ENCODE measurements at places on chromosomes 1 and 21. TPM values are rescaled to one million over a fixed set of nuclear protein-coding genes. Genes with fewer than 3 reads are reported as not detected.

LAPTM5 gene
- polyA plus RNA-seq: 8.6 TPM

NCF2 gene
- 5.0 TPM for polyA plus RNA-seq

SPRR2A gene
- 0.68 TPM for polyA plus RNA-seq

S100A13 gene
- 125 TPM for polyA plus RNA-seq

- DNase-seq: no peak
Measured at GRCh38 chr1:232789651-232790050, 15.6 kb upstream of the MAP10 start.

- no peak for DNase-seq
Measured at GRCh38 chr1:209993061-209993830, 55.2 kb downstream of the SYT14 start.

- DNase-seq: no peak
Measured at GRCh38 chr21:34222031-34222335, 141.8 kb upstream of the KCNE2 start.

DNA sequence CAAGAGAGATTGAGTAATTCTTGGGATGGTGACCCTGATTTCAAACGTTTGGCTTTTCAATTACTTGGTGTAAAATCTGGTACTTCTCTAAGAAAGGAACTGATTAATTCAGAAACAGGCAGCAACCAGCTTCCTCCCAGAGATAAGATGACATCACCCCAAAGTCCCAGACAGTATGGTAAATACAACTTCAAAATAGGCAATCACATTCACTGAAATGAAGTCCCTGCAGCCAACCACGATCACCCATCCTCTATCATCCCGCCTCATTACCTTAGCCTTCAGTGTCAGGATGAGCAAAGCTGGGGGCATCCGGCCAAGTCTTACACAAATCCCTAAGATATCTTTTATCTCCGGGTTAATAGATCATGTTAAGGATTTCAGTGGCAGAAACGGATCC, 26.4 kb upstream of the RUNX1 start:
- DNase-seq: no peak

DNA sequence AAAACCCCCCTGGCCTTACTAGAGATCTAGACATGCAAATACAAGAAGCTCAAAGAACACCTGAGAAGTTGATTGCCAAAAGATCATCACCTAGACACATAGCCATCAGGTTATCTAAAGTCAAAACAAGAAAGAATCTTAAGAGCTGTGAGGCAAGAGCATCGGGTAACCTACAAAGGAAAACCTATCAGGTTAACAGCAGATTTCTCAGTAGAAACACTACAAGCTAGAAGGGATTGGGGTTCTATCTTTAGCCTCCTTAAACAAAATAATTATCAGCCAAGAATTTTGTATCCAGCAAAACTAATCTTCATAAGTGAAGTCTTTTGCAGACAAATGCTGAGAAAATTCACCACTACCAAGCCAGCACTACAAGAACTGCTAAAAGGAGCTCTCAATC, 12.2 kb upstream of the SPRR2F start:
- DNase-seq: no peak

- peak; percentile 48 for DNase-seq
Measured at GRCh38 chr1:31954607-31955283, 16.6 kb upstream of the PTP4A2 start.

DNA sequence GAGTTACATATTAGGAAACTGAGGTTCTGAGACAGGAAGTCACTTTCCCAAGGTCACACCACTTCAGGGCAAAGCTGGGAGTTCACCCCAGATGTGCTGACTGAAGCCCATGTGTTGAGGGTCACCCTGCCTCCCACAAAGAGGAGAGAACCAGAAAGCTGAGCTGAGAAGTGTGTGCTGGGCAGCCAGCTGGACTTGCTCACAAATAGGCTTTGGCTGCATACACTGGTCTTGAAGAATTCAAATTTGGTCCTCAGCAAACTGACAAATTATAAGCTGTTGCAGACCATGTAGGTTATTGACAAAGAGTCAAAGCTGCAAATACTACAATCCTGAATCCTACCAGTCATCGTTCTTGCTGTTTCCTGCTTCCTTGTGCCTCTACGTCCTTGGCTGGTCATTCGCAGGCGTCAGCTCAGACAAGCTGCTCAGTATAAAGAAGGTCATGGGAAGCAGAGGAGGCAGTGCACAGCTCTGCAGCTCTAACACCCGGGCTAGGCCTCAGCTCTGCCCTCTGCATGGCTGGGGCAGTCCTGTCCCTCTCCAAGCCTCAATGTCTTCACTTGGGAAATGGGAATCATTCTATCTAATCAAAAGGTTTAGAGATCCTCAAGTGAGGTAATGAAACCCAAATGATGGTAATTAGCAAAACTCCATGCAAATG, 40.0 kb downstream of the CDCP2 start:
- DNase-seq: no peak

- no peak for DNase-seq
Measured at GRCh38 chr1:14495381-14495780, 103.1 kb upstream of the KAZN start.

DNA sequence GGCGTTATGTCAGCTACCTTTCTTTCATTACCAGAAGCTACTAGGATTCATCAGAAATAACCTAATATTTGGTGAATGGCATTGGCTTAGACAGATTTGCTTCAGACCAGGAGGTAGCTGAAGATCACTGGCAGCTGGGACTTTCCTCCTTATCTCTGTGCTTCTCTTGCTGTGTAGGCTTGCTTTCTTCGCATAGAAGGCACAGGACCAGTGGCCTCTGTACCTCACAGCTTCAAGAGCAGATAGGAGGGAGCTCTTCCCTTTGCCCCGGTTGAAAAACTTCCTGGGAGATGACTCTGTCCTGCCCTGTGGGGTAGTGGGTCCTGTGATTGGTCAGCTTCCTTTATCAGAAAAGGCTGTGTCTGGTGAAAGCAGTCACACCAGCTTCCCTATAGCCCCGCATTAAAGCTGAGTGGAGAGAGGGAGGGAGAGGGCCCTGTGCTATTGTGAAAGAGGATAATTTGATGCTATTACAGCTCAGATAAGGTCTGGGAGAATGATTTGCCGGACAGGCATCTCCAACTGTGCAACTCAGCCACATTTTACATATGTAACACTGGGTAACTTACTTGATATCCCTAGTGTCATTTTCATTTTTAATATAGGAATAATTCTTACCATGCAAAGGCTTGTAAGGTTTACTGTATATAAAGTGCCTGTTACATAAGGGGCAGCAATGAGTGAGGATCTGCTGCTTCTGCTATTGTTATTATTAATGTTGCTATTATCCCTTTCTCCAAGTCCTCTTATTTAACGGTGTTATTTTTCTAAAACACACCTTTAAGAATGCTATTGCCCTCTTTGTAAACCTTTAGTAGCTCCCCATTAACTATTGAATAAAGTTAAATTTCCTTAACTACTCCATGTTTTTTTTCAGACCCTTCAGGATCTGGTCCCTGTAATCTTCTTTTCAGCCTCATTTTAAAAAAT, 31.6 kb downstream of the OSBPL9 start:
- DNase-seq: no peak

DNA sequence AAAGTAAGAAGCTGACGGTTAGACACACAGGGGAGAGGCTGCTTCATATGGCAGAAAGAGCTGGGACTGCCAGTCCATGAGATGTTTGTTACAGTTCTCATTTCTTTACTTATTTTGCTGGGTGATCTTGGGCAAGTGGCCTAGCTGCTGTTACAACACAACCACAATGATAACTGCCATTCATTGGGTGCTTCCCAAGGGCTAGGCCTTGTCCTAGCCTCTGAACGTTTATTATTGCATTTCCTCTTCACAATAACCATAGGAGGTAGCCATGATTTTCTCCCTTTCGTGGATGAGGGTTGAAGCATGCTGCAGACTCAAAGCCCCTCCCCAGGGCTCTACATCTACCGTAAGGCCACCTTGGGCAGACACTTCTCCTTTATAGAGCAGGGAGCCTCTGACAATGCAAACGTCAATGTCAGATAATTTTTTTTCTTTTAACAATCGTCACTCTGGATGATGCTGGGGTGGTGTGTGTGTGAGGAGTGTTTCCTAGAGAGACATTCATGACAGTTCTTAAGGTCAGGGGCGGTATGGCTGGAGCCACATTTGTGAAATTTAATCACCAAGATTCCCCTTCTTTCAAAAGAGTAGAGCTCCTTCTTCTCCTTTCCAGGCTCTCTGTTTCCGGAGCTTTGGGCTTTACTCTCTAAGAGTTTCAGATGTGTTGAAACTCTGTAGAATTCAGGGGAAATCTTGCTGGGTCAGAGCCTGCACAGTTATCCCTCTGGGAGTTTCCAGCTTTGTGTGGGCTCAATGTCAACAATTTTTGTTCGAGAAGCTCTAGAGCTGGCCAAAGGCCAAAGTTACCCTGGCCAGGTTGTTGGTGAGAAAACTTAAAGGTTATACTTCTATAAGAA, 138.5 kb upstream of the SGIP1 start:
- DNase-seq: no peak

- DNase-seq: no peak
Measured at GRCh38 chr1:56063461-56063860, 515.9 kb downstream of the PLPP3 start.

- DNase-seq: no peak
Measured at GRCh38 chr1:208581209-208581608, 337.0 kb upstream of the PLXNA2 start.

DNA sequence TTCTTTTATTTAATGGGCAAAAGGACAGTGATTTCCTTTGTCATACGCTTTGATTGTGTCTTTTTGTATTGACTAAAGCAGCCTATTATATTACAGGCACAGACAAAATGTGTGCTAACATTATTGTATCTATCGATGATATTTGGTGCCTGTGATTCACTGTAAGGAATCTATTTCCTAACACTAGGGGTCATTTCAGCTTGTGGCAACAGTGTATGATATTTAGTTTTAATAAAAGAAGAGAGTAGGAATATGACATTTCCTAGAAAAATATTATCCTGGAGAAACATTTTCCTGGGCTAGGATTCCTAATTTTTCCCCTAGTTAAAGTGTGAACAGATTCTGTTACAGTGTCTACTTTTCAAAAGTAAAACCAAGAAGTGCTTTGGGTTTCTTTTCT, 42.8 kb downstream of the TYW3 start:
- no peak for DNase-seq

GRCh38 chr1:93002781-93003180, 41.5 kb upstream of the DIPK1A start:
- DNase-seq: no peak

- no peak for DNase-seq
Measured at GRCh38 chr1:53942127-53942957, 3.2 kb downstream of the IFT25 start.

DNA sequence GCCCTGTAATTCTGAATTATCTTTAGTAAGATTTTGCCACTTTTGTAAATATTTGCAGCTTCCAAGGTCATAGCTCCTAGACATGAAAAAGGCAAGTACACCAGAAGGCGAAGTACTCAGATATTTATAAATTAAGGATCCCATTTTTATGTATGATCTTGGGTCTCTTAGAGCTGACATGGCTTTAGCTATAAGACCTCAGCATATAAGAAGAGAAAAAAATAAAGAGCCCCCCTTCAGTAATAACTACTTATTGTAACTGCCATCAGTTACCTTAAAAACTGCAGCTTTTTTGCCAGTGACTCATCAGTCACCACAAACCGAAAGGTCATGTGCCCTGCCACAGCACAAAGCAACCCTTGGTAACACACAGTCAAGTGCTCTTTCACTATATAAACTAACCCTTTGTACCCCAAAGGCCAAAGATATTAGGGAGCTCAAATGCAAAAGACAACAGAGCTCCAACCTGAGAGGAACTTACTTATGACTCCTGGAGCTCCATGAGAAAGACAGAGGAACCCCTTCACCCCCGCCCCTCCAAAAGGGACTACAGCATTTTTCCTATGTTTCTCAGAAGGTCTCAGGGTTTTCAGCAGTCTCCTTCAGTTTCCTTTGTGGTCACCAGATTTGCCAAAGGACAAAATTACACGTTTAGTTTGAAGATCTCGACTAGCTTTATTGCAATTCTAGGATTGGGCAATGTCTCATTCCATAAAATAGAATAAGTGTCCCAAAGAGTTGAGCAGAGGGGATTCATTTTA, 219.8 kb upstream of the DUSP10 start:
- peak; percentile 8 for DNase-seq

DNA sequence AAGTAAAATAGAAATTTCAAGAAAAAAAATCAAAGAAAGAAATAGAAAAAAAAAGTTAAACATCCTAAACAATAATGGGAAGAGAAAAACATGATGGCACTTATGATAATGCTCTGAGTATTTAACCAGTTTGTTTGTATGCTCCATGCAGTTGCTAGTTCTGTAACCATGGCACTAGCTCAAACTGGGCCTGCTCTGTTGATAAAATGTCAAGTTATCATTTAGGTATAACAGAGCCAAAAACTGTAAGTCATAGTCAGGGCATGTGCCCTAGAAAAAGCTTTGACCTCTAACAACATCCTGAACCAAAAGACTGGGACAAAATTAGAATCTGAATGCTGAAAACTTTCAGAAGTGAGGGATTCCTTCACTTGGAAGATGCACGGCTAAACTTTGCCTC, 148.9 kb downstream of the KCNT2 start:
- DNase-seq: peak; percentile 2

GRCh38 chr1:147781056-147781471, 20.7 kb upstream of the GJA5 start:
- no peak for DNase-seq

GRCh38 chr1:48371598-48371997, 100.4 kb downstream of the SPATA6 start:
- no peak for DNase-seq

DNA sequence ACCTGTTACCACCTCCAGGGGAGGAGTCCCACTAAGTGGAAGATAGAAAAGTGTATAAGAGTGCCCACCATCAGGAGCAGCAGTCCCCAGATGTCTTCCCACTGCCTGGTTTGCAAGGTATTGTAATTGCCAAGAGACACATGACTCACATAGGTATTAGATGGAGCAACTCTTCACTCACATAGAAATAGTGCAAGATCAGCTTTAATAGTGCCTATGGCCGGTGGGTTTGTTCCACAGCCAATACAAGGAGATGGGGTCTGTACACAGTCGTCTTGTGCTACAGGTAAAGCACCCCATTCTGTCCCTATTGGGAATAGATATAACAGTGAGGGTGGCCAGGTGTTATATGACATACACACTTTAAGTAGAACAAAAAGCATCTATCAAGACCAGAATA, 18.6 kb upstream of the GBP5 start:
- no peak for DNase-seq

GRCh38 chr1:214550013-214550856, 1.2 kb downstream of the PTPN14 start:
- DNase-seq: no peak

- no peak for DNase-seq
Measured at GRCh38 chr1:110292031-110292741, 47.0 kb upstream of the RBM15 start.

DNA sequence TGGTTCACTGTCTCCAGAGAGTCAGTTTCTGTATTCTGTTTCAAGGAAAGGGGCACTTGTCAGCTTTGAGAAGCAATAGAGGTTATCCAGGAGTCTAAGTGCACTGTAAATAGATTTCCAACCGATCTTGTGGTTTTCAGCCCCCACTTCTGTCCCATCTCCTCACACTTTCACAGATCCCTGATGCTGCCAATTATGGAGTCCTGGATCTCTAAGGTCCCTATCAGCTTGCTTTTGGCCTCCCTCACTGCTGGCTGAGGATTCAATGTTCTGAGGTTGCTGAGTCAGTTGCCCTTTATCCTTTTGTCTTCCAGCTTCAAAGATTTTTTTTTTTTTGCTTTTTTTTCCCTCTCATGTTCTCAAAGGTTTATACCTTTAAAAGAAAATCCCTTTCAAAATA, 98.4 kb downstream of the DIRAS3 start:
- no peak for DNase-seq

Measured in pancreas (tissue), 10 donors.